ENCODE measurements at places on chromosomes 4 and X.

GRCh38 chr4:38281371-38282071 is 321.3 kb downstream of the PTTG2 start:
- no peak for DNase-seq

- no peak for DNase-seq
Observed at GRCh38 chrX:120839491-120839890, 36.2 kb downstream of the CT47B1 start.

GRCh38 chrX:154742613-154743012 is 8.3 kb downstream of the GAB3 start:
- DNase-seq, result no peak

DNA sequence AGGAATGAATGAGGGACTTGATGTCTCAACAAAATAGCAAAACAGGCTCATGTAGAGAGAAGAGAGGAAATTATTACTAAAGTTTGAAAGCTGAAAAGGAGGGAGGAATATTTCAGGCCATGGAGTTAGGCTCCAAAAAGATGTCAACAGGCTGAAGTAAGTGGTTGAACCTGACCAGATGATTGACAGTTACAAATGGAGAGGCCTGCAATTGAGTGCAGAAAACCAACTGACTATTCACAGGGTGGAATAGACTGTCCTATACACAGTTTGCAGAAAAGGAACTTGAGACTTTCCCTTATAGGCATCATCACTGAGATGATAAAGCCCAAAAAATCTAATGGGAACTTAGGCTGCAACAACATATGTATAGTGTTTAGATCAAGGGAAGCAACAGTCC is 233.3 kb downstream of the AR start:
- DNase-seq, result no peak

DNA sequence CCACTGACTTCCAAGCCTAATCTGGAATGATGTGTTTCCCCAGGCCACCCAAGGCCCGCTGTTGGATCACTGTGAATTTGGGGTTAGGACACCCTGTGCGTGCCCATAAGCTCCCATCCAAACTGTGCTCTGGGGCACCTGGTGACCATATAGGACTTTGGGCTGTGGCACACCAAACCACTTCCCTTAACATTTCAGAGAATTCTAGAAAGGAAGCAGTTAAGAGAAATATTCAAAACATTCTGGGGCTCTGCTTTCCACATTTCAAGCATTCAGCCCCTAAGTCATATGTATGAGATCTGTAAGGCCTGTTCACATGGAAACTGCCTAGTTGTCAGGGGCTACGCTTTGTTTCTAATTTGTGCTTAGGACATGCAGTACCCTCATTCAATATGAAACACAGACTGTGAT is 14.4 kb downstream of the VGLL1 start:
- no peak for DNase-seq

DNA sequence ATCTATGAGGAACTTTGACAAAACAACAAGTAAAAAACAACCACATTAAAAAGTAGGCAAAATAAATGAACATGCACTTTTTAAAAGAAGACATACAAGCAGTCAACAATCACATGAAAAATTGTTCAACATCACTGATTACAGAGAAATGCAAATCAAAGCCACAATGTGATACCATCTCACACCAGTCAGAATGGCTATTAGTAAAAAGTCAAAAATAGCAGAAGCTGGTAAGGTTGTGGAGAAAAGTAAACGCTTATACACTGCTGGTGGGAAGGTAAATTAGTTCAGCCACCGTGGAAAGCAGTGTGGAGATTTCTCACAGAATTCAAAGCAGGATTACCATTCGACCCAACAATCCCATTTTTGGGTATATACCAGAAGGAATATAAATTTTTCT is 17.0 kb upstream of the LNX1 start:
- DNase-seq, result no peak

- no peak for DNase-seq
Observed at GRCh38 chr4:89177807-89178206, 66.5 kb downstream of the TIGD2 start.

DNA sequence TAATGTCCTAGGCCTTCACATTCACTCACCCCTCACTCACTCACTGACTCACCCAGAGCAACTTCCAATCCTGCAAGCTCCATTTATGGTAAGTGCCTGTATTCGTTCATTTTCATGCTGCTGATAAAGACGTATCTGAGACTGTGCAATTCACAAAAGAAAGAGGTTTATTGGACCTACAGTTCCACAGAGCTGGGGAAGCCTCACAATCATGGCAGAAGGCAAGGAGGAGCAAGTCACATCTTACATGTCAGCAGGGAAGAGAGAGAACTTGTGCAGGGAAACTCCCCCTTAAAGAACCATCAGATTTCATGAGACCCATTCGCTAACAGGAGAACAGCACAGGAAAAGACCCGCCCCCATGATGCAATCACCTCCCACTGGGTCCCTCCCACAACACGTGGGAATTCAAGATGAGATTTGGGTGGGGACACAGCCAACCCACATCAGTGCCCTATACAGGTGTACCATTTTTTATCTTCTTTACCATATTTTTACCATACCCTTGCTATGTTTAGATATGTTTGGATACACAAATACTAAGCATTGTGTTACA is 18.2 kb upstream of the TLR1 start:
- DNase-seq, result no peak

DNA sequence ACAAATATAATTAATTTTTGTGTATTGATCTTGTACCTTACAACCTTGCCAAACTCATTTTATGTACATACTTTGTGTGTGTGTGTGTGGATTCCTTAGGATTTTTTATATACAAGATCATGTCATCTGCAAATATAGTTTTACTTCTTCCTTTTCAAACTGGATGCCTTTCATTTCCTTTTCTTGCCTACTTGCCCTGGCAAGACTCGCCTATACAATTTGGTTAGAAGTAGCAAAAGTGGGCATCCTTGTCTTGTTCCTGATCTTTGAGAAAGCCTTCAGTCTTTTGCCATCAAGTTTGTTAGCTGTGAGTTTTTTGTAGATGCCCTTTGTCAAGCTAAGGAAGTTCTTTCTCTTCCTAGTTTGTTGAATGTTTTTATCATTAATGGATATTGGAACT is 30.5 kb downstream of the RUFY3 start:
- no peak for DNase-seq

GRCh38 chr4:7779432-7779768 is 160.3 kb downstream of the AFAP1 start:
- DNase-seq, result no peak

- no peak for DNase-seq
Observed at GRCh38 chr4:84498935-84499623, at the start of gene NKX6-1. Gene NKX6-1, minus strand, starts transcription at chr4:84499292. Its CDS starts 1,064 bp downstream, at chr4:84498228.

DNA sequence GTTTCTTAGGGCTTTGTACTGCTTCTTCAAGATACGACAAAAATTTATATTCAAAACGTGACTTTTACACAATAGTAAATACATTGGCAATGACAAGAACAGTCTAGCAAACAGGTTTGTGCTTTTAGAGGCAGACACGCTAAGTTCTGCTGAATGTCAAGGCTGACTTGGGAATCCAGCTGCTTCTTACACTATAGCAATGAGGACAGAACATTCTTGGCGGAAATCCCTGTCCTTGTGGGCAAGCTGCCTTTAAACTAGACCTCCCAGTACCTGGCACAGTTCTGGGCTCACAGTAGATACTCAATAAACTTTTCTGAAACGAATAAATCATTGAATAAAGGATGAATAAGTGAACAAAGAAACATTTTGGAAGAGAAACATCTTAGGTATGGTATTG is 148.2 kb downstream of the RASL11B start:
- no peak for DNase-seq

GRCh38 chr4:27245216-27245615 is 384.6 kb downstream of the STIM2 start:
- DNase-seq, result no peak

- no peak for DNase-seq
Observed at GRCh38 chr4:85500110-85500867, 25.3 kb downstream of the ARHGAP24 start.

DNA sequence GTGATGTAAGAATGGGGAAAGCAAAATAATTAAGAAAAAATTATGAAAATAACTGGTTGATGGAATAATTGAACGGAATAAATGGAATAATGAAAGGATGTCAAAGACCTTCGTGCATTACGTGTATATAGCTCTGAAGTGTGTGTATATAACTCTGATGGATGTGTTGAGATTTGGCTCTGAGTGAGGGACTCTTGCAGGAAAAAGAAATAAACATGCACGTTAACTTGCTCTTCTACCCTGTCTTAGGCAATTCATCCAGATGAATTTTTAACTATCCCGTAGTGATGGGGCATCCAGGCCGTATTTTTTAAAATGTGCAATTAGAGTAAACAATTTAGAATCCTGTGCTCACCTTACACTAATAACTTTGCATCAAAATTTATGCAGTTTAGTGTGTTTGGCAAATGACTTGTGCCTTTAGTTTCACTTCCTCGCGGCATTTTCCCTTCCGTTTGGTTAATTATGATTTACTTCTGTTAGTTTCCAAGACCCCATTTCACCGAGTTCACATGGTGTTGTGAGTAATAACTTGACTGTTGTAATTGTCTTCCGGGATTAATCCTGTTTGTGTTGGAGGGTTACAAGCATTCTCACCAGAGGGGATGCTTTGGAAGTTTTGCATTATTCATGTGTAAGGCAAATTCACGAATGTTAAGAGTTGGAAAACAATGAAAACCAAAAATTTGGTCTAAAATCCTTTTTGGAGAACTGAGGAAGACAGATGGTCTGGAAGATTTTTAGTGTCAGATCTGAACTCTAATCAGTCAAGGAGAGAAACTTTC is 256.5 kb upstream of the FAT1 start:
- DNase-seq, result no peak

GRCh38 chr4:18846313-18846712 is 824.8 kb upstream of the LCORL start:
- no peak for DNase-seq

GRCh38 chr4:137651128-137651527 is 118.8 kb upstream of the PCDH18 start:
- no peak for DNase-seq

DNA sequence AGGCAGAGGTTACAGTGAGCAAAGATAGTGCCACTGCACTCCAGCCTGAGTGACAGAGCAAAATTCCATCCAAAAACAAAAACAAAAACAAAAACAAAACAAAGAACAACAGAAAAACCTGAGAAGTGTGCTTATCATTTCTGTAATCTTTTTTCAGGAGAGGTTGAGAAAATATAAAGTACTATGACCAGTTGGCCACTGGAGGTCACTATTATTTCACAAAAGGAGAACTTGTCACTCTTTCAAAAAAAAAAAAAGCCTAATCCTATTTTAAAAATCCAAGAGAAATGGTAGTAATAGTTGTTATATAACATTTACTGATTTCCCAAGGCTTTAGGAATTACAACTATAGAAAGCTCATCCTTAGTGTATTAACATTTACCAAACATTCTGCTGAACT is 24.9 kb upstream of the RNF150 start:
- no peak for DNase-seq

DNA sequence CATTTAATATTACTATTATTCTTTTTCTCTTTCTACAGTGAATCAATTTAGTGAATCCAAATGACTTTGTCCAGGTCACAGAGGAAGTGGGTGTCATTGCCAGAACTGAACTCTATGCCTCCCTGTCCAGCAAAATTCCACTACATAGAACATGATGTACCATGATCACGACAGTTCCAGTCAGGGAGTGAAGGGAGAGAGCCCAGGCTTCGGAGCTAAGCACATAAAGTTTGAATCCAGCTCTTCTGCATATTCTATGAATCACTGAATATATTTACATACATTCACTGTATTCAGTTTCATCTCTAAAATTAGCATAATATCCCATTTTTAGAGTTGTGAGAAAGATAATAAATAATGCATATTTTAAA is 17.4 kb downstream of the ARHGEF38 start:
- no peak for DNase-seq

GRCh38 chr4:26013629-26014028 is 99.6 kb downstream of the SMIM20 start:
- no peak for DNase-seq

DNA sequence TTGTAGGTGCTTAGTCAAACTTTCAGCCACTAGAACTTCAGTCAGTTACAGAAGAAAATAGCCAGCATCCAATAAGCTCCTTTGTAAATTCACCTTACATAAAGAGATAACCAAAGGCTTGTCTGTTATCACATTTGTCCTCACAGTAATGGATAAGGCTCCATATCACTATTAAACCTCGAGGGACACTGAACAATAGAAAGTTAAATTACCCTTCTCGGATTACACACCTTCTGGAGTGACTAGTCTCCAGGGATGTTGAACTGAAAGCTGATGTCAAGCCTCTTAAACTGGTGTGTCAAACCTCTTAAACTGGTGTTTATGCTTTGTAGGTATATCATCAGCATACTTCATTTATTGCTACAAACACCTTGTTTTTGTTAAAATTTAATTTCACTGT is 639.0 kb downstream of the CENPC start:
- peak; percentile 11 for DNase-seq

- no peak for DNase-seq
Observed at GRCh38 chrX:367866-368265, 18.8 kb downstream of the PPP2R3B start.

DNA sequence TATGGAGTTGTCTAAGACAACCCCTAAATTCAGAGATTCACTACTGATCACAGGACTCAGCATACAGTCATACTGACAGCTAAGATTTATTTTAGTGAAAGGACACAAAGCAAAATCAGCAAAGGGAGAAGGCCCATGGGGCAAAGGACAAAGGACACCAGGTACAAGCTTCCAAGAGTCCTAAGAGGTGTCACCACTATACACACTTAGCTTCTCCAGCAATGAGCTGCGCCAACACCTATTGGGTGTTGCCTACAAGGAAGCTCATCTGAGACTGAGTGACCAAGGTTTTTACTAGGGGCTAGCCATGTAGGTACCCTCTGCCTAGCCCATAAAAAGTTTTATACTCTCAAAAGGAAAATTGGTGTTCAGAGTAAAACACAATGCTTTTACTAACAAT is 55.4 kb upstream of the PABPC1L2A start:
- DNase-seq, result no peak

DNA sequence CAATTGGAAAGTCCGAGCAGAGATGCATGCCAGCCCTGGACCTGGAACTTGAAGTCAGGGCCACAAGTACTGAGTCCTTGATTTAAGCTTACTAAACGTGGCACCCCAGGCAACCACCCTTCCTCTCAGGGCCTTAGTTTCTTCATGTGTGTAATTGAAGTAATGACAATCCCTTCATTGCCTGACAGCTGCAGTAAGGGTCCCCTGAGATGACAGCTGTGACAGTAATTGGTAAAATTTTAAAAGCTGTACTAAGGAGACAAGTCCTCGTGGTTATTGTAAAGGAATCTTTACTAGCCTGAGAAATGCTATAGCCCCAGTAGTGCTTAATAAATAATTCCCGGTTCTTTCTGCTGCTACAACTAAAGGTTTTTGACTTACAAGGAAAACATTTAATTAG is 175.1 kb upstream of the RADX start:
- no peak for DNase-seq

- DNase-seq, result no peak
Observed at GRCh38 chr4:164876700-164877324, at the start of gene APELA. Gene APELA, plus strand, starts transcription at chr4:164877178. Its CDS starts 154 bp downstream, at chr4:164877332.

DNA sequence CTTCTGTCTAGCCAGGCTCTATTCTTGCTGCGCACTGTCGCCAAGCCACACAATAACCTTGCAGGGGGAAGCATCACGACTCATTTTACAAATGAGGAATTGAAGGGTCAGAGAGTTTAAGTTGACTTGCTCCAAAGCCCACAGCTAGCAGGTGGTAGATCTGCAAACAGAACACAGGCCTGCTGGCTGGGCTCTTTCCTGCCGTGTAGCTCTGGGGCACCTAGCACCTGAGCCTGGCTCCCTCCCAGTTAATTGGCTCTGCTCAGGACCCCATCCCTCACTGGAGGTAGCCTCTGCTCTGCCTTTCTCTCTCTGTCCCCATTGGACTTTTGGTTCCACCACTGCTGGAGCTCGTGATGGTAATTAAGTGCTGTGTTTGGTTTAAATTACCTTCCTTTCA is 98.5 kb downstream of the NSUN7 start:
- DNase-seq, result peak; percentile 97
